Fibroblast of upper back skin (primary cell): ENCODE measurements at places on chromosomes 4 and X.
A peak's percentile ranks its signal among the peaks of the same experiment; 100 is the strongest.

GRCh38 chr4:41178372-41179370 is 35.7 kb downstream of the APBB2 start:
- peak; percentile 96 for DNase-seq

DNA sequence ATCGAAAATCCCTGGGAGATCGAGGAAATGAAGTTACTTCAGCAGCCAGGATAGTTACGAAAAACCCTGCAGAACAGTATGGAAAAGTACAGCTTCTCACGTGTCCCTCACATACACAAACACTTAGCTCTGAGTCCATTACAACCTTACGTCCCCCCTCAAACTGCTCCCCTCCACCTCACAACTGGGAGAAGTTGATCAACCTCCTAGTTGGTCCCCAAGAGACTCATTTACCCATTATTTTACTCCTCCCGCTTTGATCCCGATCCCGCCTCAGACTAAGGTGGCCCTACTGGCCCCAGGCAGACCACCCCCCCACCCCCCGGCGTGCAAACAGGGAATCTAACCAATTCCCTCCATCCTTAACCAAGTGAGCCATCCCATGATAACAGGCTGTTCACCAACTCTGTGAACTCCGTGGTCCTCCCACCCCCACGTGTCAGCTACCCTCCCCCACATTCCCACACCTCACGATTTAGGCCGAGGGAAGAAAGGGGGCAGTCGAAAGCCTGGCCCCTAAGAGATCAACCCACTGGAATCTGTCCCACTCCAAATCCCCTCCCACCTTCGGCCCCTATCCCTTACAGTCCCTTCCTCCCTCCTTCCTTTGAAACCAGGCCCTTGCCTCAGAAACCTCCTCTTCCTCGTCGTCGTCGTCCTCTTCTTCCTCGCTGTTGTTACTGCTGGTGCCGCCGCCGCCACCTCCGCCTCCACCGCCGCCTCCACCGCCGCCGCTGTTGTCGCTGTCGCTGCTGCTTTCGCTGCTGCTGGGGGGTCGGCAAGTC is 755 bp downstream of the ANKRD17 start:
- peak; percentile 45 for DNase-seq

DNA sequence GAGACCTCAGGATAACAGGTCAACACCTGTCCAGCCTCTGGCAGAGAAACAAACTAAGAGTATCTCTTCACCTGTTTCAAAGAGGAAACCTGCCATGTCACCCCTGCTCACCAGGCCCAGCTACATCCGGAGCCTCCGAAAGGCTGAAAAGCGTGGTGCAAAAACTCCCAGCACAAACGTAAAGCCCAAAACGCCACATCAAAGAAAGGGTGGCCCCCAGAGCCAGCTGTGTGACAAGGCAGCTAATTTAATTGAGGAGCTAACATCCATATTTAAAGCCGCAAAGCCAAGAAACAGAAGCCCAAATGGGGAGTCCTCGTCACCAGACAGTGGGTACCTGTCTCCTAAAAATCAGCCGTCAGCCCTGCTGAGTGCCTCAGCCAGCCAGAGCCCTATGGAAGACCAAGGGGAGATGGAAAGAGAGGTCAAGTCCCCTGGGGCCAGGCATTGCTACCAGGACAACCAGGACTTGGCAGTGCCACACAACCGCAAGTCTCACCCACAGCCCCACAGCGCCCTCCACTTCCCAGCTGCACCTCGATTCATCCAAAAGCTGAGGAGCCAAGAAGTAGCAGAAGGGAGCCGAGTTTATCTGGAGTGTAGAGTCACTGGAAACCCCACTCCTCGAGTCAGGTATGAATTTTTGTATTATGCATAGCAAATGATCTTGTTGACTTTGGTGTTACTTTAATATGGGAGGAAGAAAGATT is 15.1 kb downstream of the PALLD start:
- DNase-seq, result no peak

- DNase-seq, result no peak
Measured at GRCh38 chr4:18938343-18939099, 917.0 kb upstream of the LCORL start.

DNA sequence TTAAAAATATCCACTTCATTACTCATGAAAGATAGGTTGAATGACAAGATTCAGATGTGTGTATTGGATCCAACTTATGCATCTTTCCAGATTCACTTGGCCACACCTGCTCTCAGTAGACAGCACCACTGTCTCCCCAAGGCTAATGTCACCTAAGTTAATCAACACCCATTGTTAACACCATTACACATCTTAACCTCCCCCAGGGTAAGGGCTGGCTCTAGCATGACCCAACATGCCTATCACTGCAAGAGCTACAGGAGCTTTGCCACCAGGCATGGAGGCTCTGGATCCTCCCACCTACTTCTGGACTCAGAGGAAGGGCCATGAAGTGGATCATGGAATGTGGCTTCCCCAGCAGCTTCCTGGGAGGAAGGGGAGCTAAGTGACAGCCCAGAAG is 32.8 kb upstream of the LSM6 start:
- no peak for DNase-seq

- no peak for DNase-seq
Measured at GRCh38 chrX:7280520-7280919, 132.6 kb upstream of the PUDP start.
